ENCODE measurements at places on chromosomes 16 and 17. TPM values are rescaled to one million over a fixed set of nuclear protein-coding genes. Genes with fewer than 3 reads are reported as not detected.

DNA sequence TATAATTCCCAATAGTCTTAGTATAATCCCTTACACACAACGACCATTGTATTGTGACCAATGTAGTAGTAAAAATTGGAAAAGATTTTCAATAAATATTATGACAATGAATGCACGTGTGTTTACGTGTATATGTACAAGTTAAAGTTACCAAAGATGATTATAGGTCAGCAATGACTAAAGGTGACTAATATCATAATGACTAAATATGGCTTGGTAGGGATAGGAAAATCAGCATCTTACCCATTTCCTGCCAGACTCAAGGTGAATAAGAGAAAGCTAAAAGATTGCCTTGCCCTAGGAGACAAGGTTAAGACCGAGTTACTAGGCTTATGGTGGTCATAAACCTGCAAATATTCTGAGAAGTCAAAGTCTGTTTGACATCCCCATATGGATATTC is 34.4 kb downstream of the CPD start:
- H3K4me1 ChIP-seq = peaks cover 2% of the 10 kb centered on the region
- no peak overlapping the region for H3K27ac ChIP-seq
- H3K4me3 ChIP-seq = no peak overlapping the region
- H3K27me3 ChIP-seq = no peaks in the 10 kb centered on the region
- no peaks in the 10 kb centered on the region for H3K36me3 ChIP-seq

The STH gene
- not detected for total RNA-seq

- peak overlapping the region; percentile 92 for H3K27ac ChIP-seq
- H3K4me3 ChIP-seq = peak overlapping the region; percentile 75
- no peak for DNase-seq
- peaks cover 25% of the 10 kb centered on the region for H3K4me1 ChIP-seq
- no peaks in the 10 kb centered on the region for H3K27me3 ChIP-seq
- H3K36me3 ChIP-seq = peaks cover 43% of the 10 kb centered on the region
These were observed 591 bp downstream of the DHX38 start for GRCh38 chr16:72094266-72094610.

DNA sequence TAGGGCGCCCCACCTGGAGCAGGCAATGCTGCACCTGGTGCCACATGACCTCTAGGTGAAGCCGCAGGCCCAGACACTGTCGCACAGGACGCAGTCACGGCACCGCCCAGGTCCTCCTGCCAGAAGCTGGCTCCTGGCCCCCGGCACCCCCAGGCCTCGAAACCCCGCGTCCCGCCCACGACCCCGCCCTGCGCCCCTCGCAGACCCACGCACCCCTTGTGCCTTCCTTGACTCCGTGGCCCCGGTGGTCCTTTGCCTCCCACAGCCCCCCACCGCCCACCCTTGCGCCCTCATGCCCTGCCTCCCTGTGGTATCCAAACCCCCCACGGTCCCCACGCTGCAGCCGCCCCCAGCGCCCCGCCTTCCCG is 6.3 kb upstream of the C1QTNF8 start:
- H3K27ac ChIP-seq = no peak overlapping the region
- no peaks in the 10 kb centered on the region for H3K36me3 ChIP-seq
- H3K4me3 ChIP-seq = no peak overlapping the region

The PROCA1 gene
- total RNA-seq = 1.6 TPM

DNA sequence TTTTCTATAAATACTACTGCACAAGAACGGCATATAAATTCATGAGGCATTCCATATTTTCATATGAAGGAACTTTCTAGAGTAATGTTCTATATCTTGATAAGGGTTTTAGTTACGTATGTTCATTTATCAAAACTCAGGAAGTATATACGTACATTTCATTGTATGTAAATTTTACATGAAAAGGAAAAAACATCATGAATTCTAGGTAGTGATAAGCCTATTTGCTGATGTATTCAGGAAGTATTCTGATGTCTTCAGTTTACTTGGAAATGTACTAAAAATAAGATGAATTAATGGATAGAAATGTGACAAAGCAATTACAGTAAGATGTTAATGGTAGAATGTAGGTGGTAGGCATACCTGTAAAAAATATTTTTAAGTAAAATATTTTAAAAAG is 4.7 kb downstream of the DGKE start:
- H3K36me3 ChIP-seq = no peaks in the 10 kb centered on the region
- no peaks in the 10 kb centered on the region for H3K27me3 ChIP-seq
- H3K4me1 ChIP-seq = no peaks in the 10 kb centered on the region
- no peak overlapping the region for H3K27ac ChIP-seq

GRCh38 chr17:17789828-17790636 is 46.8 kb downstream of the SREBF1 start:
- DNase-seq = no peak
- peaks cover 11% of the 10 kb centered on the region for H3K36me3 ChIP-seq
- H3K27ac ChIP-seq = no peak overlapping the region
- no peaks in the 10 kb centered on the region for H3K27me3 ChIP-seq
- H3K4me1 ChIP-seq = no peaks in the 10 kb centered on the region

The PDILT gene
- total RNA-seq = not detected

The EPN3 gene
- total RNA-seq = 0.85 TPM

DNA sequence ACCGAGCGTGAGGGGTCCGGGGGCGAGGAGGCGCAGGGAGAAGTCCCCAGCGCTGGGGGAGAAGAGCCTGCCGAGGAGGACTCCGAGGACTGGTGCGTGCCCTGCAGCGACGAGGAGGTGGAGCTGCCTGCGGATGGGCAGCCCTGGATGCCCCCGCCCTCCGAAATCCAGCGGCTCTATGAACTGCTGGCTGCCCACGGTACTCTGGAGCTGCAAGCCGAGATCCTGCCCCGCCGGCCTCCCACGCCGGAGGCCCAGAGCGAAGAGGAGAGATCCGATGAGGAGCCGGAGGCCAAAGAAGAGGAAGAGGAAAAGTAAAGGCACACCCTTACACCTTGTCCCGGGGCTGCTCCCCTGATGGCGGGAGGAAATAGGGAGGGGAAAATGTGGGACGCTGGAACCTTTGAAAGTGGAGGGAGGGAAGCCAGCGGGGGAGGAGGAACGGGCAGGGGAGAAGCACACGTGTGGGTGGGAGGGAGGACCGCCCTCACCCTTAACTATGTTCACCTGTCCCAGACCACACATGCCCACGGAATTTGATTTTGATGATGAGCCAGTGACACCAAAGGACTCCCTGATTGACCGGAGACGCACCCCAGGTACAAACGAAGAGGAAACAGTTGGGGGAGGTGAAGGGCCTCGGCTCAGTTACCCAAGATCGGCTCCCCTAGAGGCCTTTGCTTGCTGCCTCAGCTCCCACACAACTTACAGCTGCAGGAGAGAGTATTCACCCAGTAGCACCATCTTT is 916 bp downstream of the PAGR1 start:
- DNase-seq = no peak
- peak overlapping the region; percentile 88 for H3K27ac ChIP-seq
- no peaks in the 10 kb centered on the region for H3K27me3 ChIP-seq
- peaks cover 6% of the 10 kb centered on the region for H3K4me1 ChIP-seq
- H3K36me3 ChIP-seq = no peaks in the 10 kb centered on the region

DNA sequence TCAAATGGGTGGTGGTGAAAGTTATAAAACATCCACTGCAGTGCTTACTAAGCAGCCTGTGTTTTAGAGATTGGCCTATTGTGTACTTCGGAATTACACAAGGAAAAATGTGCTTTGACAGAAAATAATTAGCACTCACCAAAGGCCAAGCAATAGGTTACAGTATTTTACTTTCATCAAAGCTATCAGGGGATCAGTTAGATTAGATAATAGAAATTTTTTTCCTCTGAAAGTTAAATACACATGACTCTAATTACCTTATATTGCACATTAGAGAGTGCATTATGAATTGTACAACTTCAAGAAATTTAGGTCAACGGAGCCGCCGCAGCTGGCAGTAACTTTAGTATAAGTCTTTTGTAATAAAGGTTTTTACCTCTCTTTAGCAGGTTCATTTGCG is 232.6 kb downstream of the FTO start:
- DNase-seq = no peak
- H3K4me1 ChIP-seq = no peaks in the 10 kb centered on the region
- H3K4me3 ChIP-seq = no peak overlapping the region
- H3K27ac ChIP-seq = no peak overlapping the region
- peaks cover 16% of the 10 kb centered on the region for H3K36me3 ChIP-seq

The DPEP1 gene
- total RNA-seq = not detected

DNA sequence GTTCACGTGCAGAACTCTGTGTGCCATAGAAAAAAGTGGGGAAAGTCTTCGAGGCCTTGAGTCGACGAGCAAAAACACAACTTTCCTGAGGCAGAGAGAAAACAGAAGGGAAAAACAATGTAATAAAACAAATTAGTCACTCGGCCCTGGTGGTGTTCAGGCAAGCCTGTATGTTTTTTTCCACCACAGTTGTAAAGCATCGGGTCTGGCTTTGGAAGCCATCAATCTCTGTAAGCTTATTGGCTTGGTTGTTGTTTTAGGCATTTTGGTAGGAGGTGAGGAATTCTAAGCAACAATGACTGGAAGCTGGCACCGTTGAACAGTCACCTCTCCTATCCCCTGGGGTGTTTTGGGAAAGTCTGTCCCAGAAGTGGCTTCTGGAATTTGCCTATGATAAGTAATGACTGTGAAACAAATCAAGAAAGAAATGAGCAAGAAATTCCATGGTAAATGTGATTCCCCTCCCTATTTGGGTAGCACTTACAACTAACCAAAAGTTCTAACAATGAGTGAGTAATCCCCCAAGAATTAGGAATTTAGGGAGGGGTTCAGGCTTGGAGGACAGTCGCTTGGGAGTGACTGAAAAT is 2.8 kb downstream of the CDH13 start:
- H3K4me1 ChIP-seq = peaks cover 9% of the 10 kb centered on the region
- peak overlapping the region; percentile 94 for H3K27ac ChIP-seq
- peak overlapping the region; percentile 94 for H3K4me3 ChIP-seq

The USP43 gene
- not detected for total RNA-seq

The WDR45B gene
- 53.7 TPM for total RNA-seq

The SYT17 gene
- total RNA-seq = 2.4 TPM

The RPS15A gene
- total RNA-seq = 540 TPM

- DNase-seq = no peak
- H3K4me1 ChIP-seq = no peaks in the 10 kb centered on the region
- H3K27ac ChIP-seq = no peak overlapping the region
- H3K4me3 ChIP-seq = no peak overlapping the region
These were observed 686.2 kb downstream of the KCNJ2 start for GRCh38 chr17:70855401-70856054.

The HSD3B7 gene
- total RNA-seq = 35.2 TPM

- no peak overlapping the region for H3K4me3 ChIP-seq
- no peaks in the 10 kb centered on the region for H3K36me3 ChIP-seq
- H3K4me1 ChIP-seq = peaks cover 9% of the 10 kb centered on the region
- DNase-seq = no peak
- H3K27me3 ChIP-seq = no peaks in the 10 kb centered on the region
These were observed 78.4 kb downstream of the MPRIP start for GRCh38 chr17:17120701-17121100.

DNA sequence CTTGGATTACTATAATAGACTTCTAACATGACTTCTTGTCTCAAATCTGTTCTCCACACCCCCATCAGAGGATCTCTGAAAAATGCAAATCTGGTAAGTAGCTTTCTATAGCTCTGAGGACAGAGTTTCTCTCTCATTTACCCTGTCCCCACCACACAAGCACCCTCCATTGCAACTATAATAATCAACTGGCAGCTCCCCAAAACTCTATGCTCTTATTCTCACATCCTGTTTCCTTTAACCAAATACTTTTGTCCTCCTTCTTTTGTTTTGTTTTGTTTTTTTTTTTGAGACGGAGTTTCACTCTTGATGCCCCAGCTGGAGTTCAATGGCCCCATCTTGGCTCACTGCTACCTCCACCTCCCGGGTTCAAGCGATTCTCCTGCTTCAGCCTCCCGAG is 73.4 kb downstream of the HELZ start:
- no peak overlapping the region for H3K27ac ChIP-seq
- peaks cover 27% of the 10 kb centered on the region for H3K36me3 ChIP-seq
- H3K4me3 ChIP-seq = no peak overlapping the region
- no peaks in the 10 kb centered on the region for H3K27me3 ChIP-seq
- H3K4me1 ChIP-seq = no peaks in the 10 kb centered on the region

DNA sequence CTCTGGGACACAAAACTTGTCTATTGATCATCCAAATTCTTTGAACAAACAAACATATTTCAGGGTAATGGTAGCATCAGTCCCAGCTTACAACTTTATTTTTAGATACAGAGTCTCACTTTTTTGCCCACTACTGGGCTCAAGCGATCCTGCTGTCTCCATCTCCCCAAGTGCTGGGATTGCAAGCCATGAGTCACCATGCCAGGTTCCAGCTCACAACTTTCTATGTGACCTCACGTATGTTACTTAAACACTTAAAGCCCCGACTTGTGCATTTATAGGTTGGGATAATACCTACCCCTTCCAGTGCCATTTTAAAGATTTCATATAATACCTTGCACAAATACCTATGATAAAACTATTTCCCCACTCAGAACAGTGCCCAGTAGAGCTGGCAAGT is 42.0 kb upstream of the KSR1 start:
- no peak for DNase-seq
- H3K27ac ChIP-seq = no peak overlapping the region
- H3K27me3 ChIP-seq = no peaks in the 10 kb centered on the region
- no peaks in the 10 kb centered on the region for H3K36me3 ChIP-seq
- no peaks in the 10 kb centered on the region for H3K4me1 ChIP-seq

- H3K27me3 ChIP-seq = no peaks in the 10 kb centered on the region
- H3K4me1 ChIP-seq = no peaks in the 10 kb centered on the region
- H3K36me3 ChIP-seq = no peaks in the 10 kb centered on the region
- no peak overlapping the region for H3K27ac ChIP-seq
These were observed 40.2 kb upstream of the SMPD3 start for GRCh38 chr16:68488554-68488953.

- no peaks in the 10 kb centered on the region for H3K27me3 ChIP-seq
- peaks cover 57% of the 10 kb centered on the region for H3K4me1 ChIP-seq
- H3K36me3 ChIP-seq = no peaks in the 10 kb centered on the region
- peak overlapping the region; percentile 82 for H3K27ac ChIP-seq
- H3K4me3 ChIP-seq = no peak overlapping the region
- DNase-seq = peak; percentile 46
These were observed 120.2 kb downstream of the METRNL start for GRCh38 chr17:83199500-83200201.

GRCh38 chr17:7704601-7705268 is at the start of gene EFNB3:
TSS of gene EFNB3 (plus strand) at chr17:7705202. CDS start at chr17:7705599, 397 bp downstream.
- peaks cover 9% of the 10 kb centered on the region for H3K36me3 ChIP-seq
- peaks cover 11% of the 10 kb centered on the region for H3K4me1 ChIP-seq
- H3K27me3 ChIP-seq = peaks cover 5% of the 10 kb centered on the region
- H3K27ac ChIP-seq = no peak within 1 kb of the TSS
- peak within 1 kb of the TSS; percentile 41 for H3K4me3 ChIP-seq

DNA sequence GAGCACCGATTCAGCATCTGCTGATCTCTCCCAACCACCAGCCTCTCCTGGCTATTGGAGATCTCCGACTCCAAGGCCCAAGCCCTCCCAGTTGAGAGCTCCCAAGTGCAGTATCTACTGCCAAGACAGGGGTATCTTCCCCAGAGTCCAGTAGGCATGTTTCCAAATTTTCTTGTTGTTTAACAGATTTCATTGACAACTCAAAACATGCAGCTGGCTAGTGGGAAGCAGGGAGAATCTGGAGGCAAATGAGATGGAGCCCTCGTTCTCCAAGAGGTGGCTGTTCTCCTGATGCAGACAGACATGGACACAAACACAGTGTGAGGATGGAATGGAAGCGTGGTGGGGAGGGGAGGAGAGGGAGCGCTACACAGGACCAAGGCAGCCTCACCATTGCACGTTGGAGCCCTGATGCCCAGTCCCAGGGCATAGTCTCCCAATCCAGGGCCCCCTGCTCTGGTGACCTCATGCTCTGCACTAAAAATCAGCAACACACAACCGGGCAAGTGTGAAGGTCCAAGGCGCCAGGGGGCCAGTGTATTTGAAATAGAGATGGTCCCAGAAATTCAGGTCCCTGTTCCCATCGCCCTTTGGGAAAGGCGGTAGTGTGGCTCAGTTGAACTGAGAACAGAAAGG is 31.7 kb downstream of the SMARCE1 start:
- H3K4me1 ChIP-seq = no peaks in the 10 kb centered on the region
- H3K36me3 ChIP-seq = no peaks in the 10 kb centered on the region
- H3K27ac ChIP-seq = no peak overlapping the region
- H3K4me3 ChIP-seq = no peak overlapping the region
- H3K27me3 ChIP-seq = no peaks in the 10 kb centered on the region

Measured in ascending aorta (tissue), 2 donors.